ENCODE measurements at places on chromosomes 2 and 18.

GRCh38 chr2:152384992-152385391 lies 50.0 kb downstream of the FMNL2 start:
- no peak for DNase-seq

DNA sequence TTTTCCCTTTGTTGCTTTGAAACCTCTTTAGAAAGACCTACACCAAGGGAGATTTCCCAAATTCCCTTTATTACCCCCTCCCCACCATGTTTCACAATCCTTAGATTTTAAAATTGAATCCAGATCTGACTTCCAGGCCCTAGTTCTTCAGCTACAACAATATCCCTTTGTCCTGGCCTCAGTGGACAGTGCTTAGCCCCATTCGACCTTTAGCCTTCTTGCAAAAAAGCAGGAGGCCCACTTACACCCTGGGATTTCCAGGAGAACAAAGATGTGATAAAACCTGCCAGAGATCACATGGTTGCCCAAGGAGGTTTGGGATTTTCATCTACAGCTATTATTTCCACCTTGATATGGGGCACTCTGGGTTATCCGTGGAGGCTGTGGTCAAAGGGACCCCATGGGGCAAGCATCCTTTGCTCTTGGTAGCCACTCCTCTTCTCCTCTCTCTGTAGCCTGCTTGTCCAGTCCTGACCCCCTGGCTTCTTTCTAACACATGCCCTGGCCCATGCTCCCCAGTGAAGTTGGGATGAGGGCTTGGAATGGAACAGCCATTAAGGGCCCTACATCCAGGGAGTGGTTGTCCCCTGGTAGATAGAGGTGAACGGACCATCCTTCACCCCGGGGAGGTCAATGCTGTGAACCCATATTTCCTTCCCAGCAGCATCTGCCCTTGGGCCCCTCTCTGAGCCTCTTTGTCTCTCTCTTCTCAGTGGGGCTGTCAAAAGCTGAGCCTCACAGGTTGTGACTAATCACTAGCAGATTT lies 267.4 kb downstream of the DYSF start:
- no peak for DNase-seq

DNA sequence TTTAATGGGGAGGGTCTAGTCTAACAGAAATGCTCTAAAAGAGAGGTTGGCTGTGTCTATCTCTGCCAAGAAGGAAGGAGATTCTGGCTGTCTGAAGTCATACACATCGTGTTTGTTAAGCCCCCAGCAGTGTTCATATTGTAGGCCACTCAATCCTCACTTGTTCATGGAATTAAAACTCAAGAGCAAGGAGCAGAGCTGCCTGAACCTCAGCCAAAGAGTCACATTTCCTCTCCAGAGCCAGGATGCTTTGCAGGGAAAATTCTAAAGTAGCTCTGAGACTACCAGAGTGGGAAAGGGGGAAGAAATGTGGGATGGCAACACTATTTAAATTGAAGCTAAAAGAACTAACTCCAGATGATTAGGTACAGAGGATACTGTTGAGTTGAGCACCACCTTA lies 190.7 kb upstream of the CXCR4 start:
- DNase-seq, result no peak

DNA sequence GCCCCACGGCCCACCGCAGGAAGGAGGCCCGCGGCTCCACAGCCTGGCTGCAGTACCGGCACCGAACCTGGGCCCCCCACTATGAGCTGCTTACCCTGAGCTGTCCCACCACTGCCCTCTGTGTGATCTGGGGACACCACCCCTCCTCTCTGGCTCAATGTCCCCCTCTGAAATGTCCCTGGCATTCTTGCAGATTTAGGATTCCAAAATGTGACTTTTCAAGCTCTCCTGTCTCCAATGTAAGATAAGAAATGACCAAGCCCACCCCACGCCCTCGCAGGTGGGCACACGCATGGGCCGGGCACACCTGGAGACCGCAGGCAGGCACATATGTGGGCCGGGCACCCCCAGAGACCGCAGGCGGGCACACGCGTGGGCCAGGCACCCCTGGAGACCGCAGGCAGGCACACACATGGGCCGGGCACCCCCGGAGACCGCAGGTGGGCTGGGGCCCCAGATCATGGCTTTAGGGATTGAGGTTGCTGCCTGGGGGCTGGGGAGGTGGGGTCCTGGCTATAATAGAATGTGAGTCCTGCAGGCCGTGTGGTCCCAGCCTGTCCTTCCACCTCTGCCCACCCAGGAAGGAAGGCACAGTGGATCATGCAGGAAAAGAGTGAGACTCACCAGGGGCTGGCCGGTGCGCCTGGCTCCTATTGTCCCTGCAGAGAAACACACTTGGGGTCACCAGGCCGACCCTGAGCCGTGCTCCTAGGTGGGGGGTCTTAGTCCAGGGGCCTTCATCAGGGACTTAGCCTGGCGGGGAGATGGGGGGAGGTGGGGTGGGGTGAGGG lies 7.2 kb downstream of the PDCD1 start:
- DNase-seq, result no peak

DNA sequence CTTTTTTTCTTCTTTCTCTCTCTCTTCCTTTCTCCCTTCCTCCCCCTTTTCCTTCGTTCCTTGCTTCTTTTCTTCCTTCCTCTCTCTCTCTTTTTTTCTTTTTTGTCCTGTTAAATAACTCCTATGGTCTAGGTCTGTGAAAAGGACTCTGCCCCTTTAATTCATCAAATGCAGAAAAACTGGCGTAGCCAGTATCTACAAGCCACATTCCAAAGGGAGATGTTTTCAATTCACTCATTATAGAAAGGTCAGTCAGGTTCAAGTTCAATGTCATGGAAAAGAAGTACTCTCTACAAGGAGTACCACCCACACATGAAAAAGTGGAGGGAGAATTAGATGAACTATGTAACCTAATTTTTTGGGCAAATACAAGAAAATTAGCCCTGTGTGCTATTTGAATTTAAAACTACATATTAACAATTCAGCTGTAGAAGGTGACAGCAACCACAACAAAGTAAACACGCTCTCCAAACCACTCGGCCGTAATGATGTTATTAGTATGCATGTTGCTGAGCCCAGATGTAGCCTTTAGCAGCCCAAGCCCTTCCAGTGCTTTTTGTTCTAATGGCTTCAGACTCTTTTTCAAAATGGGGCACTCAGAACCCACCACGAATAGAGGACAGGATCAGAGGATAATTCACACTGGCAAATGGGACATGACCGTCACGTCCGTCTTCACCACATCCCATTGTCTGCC lies 735.4 kb upstream of the FANCL start:
- no peak for DNase-seq
